M059J (cell line): ENCODE measurements at places on chromosomes 4 and X. TPM values are rescaled to one million over a fixed set of nuclear protein-coding genes. Genes with fewer than 3 reads are reported as not detected.
A peak's percentile ranks its signal among the peaks of the same experiment; 100 is the strongest.

HGFAC gene
- total RNA-seq = not detected in 2 replicates

DNA sequence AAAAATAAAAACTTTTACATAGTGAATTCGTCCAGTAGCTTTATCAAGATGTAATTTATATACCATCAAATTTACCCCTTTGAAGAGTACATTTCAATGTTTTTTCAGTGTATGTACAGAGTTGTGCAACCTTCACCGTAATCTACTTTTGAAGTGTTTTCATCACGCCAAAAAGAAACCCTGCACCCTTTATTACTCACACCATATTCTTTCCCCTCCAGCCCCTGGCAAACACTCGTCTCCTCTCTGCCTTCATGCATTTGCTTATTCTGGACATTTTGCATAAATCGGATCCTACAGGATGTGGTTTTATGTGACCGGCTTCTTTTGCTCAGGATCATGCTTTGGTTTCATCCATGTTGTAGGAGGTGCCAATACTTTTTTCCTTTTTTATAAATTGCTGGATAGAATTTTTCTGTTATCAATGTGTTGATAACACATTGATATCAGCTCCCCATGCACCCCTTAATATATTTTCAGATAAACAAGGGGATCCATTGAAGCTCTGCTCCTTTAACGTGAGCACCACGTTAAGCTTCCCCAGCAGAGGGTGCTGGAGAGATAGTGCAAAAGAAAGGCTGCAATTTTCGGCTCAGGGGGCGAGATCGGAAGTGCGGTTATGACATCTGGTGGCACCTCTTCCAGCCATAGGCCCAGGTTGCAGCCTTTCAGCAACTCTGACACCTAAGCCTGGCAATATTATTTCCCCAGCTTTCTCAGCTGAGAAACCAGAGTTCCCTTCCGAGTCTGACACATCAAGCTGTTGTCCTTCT, 100.1 kb upstream of the VCX3B start:
- DNase-seq = no peak

GRCh38 chrX:71919431-71919830, 8.8 kb downstream of the NHSL2 start:
- DNase-seq = no peak

GRCh38 chr4:91330555-91331137, 973.1 kb upstream of the GRID2 start:
- no peak for DNase-seq

TXLNG gene
- total RNA-seq = 7.2 and 10.7 TPM in 2 replicates

MCF2 gene
- not detected in 2 replicates for total RNA-seq

GRCh38 chr4:129672941-129673340, 577.0 kb downstream of the C4orf33 start:
- DNase-seq = no peak

DNA sequence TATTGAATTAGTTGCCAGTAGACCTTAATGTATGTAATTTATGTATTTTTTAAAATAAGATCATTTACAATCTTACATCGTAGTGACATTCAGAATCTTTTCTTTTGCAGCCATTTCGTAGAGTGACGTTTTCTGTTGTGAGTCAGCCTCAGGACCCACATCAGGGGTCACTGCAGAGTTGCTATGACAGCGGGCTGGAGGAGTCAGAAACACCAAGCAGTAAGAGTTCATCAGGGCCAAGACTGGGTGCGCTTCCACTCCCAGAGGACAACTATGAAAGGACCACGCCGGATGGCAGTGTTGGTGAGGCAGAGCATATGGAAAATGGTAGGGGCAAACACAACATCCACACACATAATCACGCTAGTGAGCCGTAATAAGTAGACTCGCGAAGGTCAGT, 199.9 kb downstream of the PCDH7 start:
- DNase-seq = peak; percentile 6

SMC1A gene
- 34.4 and 80.2 TPM in 2 replicates for total RNA-seq

GRCh38 chr4:161519611-161520010, 644.2 kb downstream of the FSTL5 start:
- DNase-seq = no peak

DNA sequence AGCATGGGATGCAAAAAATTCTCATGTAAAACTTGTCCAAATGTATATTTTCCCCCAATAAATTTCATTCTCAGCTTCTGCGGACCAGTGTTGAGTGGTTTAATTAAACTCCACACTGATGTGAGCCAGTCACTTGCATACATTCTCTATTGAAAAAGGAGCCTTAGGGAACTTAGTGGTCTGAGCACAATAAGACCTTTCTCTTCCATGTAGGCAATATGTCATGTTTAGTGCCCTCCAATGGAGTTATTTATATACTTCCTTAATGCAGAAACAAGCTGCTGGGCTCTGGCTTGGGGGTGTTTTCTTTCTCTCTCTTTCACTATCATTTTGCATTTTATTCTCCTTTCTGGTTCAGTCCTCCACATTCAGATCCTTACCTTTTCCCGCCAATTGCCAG, 196.9 kb downstream of the ANAPC10 start:
- no peak for DNase-seq

PARM1 gene
- total RNA-seq = 0.17 and 0.22 TPM in 2 replicates

DNA sequence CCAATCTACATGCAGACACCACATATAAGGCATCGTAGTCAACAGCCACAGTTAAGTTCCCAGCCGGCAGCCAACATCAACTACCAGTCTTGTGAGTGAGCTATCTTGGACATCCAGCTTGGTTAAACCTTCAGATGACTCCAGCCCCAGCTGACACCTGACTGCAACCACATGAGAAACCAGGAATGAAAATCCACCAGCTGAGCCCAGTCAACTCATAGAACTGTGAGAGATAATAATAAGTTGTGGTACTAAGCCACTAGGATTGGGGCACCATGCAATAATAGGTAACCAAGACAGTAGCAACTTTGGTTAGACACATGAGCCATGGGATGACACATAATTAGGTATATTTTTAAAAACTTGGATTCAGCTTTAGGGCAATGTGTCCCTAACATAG, 188.1 kb upstream of the BCOR start:
- DNase-seq = no peak

DNA sequence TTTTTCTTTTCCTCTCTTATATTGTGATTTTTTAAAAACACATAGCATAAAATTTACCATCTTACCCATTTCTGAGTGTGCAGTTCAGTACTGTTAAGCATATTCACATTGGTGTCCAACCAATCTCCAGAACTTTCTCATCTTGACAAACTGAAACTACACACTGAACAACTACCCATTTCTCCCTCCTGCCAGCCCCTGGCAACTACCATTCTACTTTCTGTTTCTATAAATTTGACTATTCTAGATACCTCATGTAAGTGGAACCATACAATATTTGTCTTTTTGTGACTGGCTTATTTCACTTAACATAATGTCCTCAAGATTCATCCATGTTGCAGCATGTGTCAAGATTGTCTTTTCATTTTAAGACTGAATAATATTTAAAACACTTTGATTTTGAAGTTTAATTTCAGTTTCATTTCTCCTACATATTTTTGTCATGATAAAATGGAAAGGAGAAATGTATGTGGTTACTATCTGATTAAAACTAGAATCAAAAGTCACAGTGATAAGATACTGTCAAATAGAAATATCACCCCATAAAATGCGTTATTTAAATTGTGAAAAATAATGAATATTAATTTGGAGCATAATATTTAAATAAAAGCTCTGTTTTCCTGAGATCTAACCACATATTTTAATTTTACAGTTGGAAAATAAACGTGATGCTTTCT, 122.8 kb downstream of the DIPK2B start:
- no peak for DNase-seq

ZNF674 gene
- 3.0 and 3.4 TPM in 2 replicates for total RNA-seq

S100G gene
- not detected in 2 replicates for total RNA-seq

DNA sequence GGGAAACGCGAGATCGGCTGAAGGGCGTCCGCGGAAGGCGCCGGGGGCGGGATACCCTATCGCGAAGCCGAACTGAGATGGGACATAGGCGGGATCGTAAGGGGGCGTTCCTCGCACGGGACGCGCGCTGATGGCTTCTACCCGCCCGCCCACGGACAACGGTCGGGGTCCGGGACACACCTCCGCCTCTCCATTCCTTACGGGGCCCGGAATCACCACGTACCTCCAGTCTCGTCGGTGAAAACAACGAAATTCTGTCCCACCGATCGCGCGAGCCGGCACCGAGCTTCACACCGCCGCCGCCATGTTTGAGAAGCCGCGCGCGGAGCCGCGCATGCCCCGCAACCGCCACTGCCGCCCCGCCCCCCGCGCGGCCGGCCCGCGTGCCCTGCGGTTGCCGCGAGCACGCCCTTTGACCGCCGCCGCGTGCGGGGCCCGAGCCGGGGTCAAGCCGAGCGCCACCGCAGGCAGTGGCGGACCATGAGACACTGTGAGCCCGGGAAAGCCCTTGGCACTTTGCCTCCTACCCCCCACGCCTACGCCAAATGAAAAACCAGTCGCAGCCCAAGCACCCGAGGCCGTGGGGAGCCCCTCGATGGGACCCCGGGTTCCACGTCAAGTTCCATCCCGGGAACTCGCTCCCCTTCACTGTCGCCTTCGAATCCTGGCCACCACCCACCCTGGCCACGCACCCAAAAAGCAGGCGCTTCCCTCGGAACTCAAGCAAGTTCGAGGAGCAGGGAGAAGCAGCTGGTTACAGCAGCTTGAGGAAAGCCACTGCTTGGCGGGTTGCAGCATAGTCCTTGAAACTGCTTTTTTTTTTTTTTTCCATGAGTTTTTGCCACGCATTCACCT, at the start of gene SCML2:
TSS of gene SCML2 (minus strand) at position 320 of the 855 bp plus-strand sequence. CDS start 20,617 bp downstream, outside the sequence.
- peak; percentile 32 for DNase-seq

- DNase-seq = peak; percentile 67
These were observed 5.7 kb downstream of the CYBB start for GRCh38 chrX:37785569-37785968.

MID1 gene
- 30.9 and 44.1 TPM in 2 replicates for total RNA-seq

DNA sequence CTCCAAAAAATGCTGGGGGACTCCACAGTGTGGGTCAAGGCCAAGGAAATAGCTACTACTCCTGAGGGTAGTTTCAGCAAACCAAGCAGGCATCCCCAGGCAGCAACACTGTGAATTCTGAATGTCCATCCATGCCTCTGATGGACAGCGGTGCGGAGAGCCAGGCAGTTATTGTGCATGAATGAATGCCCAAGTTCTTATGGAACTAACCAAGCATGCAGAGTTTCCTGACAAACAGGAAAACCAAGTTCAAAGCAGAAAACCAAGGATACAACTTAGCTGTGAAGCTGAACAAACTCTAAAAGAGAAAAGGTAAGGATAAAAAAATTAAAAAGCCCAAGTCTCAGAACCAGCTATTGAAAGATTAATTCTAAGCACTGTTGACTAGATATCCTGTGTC, 642.6 kb upstream of the HS3ST1 start:
- DNase-seq = no peak

DNA sequence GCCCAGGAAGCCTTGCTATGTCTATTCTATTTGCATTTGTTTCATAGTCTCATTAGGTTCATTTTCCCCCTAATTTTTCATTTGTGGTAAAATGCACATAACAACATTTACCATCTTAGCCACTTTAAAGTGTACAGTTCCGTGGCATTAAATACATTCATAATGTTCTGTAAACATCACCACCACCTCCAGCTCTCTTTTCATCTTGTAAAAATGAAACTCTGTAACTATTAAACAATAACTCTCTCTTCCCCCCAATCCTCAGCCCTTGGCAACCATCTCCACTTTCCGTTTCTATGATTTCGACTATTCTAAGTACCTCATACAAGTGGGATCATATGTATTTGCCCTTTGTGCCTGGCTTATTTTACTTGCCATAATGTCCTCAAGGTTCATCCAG, 19.9 kb downstream of the ARHGEF38 start:
- no peak for DNase-seq

GRCh38 chrX:19739683-19740082, 147.7 kb downstream of the SH3KBP1 start:
- DNase-seq = peak; percentile 81

DNA sequence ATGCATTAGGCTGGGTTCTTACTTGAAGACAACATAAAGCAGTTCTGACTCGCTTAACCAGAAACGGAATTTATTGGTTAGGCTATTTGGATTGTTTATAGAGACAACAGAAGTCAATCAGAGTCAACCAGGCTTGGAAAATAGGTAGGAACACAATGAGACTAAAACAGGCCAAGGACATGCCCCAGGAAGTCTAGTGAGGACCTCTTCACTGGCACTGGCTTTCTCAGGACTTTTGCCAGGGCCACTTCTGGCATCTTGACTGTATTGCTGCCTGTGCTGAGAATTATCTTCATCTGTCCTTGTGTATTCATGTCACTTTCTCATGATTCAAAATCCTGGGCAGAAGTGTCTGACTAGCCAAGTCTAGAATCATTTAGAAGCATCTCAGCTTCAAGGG, 19.6 kb downstream of the PGAM4 start:
- DNase-seq = no peak

ADH1A gene
- total RNA-seq = not detected in 2 replicates

GRCh38 chrX:13123247-13123856, 78.9 kb upstream of the FAM9C start:
- no peak for DNase-seq

GRCh38 chrX:10106806-10107205, 50.0 kb upstream of the CLCN4 start:
- DNase-seq = no peak

FRAS1 gene
- total RNA-seq = 0.02 TPM in 1 of 2 replicates, not detected in the other

TMEM271 gene
- not detected in 2 replicates for total RNA-seq

- no peak for DNase-seq
These were observed 14.7 kb upstream of the EPGN start for GRCh38 chr4:74293558-74293957.
